ENCODE measurements at places on chromosomes 2 and 18.

DNA sequence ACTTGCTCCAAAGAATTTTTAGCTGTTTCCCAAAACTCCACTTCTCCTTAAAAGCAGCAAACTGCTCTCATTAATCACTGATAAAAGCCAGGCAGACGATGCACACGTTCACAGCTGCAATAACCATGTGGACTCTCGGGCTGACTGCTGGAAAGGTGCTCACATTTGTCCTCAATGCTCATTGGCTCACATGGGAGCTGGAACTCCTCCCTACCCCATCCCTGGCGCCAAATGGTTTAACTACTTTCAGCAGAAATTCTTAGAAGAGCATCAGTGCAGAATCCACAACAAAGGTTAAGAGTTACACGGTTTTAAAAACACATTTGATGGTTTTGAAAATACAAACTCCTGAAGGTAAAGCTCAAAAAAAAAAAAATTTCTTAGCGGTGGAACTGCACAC lies 117.1 kb downstream of the NOL10 start:
- no peak for DNase-seq

GRCh38 chr2:9560628-9561027 lies 5.0 kb upstream of the ADAM17 start:
- no peak for DNase-seq

- DNase-seq, result no peak
Observed at GRCh38 chr2:128344101-128344500, 25.4 kb upstream of the HS6ST1 start.

- DNase-seq, result no peak
Observed at GRCh38 chr2:113685471-113685870, 58.4 kb downstream of the RABL2A start.

GRCh38 chr2:109185821-109186570 lies 57.0 kb downstream of the SH3RF3 start:
- peak; percentile 56 for DNase-seq

DNA sequence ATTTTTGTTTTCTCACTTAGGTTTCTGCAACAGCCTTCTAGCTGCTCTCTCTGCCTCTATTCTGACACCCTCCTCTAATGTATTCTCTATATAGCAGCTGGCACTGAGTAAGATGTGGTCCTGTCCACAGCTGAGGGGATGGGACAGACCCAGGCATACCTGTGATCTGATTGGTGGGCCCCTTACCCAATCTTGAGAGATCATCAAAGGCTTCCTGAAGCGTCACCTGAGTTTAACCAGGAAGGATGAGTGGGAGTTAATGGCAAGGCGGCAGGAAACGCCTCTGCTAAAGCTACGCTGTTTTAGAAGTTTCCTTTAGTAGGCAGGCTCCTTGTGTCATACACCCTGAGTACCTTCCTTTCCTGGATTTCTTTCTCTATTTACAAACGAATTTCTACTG lies 5.7 kb upstream of the TET3 start:
- no peak for DNase-seq

DNA sequence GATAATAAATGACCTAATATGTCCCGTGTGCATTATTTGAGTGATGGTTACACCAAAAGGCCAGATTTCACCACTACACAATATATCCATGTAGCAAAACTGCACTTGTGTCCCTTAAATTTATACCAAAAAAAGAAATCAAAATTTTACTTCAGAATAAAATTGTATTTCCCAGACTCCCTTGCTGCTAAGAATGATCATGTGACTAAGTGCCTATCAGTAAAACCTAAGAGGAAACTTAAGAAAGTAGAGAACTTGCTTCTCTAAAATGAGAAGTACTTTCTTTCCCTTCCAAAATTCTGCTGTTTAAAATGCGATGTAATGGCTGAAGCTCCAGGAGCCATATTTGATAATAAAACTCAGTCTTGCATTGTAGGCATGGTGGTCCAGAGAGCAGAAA lies 24.0 kb downstream of the PROKR1 start:
- no peak for DNase-seq

DNA sequence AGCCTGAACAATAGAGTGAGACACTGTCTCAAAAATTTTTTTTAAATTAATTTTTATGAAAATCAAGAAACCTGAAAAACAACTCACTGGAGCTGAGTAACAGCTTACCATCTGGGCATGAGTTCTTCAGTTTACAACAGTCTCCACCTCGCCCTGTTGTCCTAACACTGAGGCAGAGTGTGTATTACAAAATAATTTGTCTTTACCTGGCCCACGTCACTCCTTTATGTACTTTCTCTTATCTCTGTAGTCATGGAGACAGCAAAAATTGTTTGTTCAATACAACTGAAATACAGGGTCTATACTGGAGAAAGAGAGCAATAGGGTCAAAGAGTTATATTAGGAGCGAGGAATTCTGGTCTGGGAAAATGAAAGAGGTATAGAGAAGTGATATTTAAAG lies 48.1 kb downstream of the CYTIP start:
- no peak for DNase-seq

DNA sequence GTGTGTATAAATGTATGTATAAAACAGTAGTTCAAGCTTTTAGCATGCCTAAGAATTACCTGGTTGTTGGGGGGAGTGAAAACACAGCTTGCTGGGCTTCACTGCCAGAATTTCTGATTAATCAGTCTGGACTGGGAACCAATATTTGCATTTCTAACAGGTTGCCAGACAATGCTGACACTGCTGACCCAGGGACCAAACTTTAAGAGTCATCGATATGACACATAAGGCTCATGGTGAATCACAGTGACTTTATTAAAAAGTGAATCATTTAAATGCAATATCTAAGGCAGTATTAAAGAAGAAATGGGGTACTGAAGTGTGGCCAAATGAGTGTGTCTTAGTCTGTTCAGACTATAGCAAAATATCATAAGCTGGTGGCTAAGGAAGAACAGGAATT lies 195.9 kb upstream of the DTNA start:
- no peak for DNase-seq

GRCh38 chr2:60058781-60059180 lies 494.7 kb downstream of the BCL11A start:
- DNase-seq, result no peak

- DNase-seq, result peak; percentile 53
Observed at GRCh38 chr18:23662309-23663263, at the start of gene ANKRD29. Gene ANKRD29, minus strand, starts transcription at chr18:23662911. Its CDS starts 181 bp downstream, at chr18:23662730.

- no peak for DNase-seq
Observed at GRCh38 chr2:2174956-2175355, 156.1 kb downstream of the MYT1L start.

DNA sequence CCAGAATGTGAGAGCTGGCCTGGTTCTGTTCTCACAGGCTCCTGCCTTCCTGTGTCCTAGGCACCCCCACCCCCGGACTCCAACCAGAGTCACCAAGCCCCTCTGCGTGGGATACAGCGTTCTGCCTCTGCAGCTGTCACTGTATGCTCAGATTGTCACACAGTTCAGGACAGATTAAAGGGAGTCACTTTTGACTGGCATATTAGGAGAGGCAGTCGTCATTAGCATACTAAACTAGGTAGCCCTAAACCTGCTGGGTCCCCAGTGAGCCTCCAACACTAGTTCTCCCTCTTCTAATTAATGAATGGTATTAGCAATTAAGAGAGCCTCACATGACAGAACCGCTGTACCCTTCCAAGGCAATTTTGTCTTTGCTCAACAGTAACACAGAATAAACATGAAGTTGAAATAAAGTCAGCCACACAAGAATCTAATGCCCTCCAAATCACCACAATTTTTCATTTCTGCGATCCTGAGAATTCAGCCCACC lies 340.2 kb downstream of the CMPK2 start:
- no peak for DNase-seq

DNA sequence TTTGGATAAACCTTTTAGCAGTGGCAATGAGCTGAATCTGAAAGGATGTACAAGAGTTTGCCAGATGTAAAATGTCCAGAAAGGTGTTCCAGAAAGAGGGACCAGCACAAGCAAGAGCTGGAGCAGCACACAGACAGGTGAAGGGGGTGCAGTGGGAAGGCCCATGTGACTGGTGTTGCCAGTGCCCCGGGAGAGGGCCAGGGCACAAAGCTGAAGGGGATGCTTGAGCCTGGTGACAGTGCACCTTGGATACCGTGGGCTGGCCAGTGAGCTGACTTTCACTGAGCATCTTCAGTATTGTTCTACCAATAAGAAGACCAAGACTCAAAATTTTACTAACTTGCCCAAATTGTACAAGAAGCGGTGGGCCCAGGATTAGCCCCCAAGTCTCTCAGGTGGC lies 132.3 kb upstream of the ALPP start:
- no peak for DNase-seq

Measured in left ventricle myocardium inferior (tissue), 1 donor.